ENCODE measurements at places on chromosomes 12 and 14.

DNA sequence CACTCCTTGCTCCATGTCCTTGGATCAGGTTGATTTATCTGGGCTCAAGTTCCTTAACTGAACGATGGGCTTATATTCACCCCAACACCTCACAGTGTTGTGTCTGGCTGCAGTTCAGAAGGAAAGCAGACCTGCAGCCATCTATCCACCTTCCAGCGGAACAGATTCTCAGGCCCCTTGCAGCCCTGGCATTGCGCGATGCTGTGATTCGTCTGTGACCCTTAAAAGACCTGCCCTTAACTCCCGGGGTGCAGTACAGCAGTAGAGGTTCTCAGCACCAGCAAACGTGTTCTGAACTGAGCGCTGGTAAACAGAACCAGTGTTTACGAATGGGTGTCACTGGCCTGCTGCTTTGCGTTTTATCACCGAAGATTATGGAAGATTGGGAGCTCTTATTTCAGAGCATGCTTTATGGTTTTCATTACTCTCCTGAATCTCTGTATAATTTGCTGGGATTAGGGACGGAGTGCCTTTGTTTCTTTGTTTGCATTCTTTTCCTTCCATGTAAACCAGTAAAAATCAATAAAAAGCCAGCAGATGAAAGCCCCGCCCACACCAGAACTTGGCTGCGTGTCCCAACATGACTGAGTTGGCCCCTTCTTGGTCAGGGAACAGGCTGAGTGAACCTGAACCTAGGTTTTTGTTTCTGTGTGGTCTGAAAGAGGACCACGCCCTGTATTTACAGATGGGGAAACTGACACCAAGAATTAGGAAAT is 286.7 kb upstream of the CRY1 start:
- DNase-seq = no peak

- DNase-seq = no peak
Observed at GRCh38 chr12:24356240-24356804, 406.9 kb upstream of the SOX5 start.

- DNase-seq = no peak
Observed at GRCh38 chr12:6165395-6165794, 34.8 kb upstream of the CD9 start.

DNA sequence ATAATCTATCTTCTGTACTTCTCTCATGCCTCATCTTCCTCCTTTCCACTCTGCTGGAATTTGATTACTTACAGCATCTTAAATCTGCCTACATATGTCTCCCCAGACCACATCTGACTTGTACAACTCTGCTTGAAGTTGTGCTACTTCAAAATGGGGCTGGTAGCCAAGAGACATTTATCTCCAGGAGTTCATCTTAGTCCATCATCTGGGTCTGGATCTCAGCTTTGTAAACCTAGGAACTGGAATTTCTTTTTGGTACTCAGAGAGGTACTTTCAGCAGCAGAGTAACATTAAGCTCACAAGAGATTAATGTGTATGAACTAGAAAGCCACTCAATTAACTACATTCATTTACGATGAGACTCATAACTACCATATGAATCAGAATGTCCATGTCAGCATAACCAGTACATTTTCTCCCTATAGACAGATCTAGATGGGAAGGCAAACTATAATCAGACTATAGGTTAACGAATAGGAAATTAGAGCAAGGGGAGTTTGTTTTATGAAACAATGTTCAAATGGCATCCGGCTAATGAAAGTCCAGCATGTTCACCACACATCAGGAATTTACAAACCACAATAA is 178.8 kb downstream of the CEP128 start:
- no peak for DNase-seq

DNA sequence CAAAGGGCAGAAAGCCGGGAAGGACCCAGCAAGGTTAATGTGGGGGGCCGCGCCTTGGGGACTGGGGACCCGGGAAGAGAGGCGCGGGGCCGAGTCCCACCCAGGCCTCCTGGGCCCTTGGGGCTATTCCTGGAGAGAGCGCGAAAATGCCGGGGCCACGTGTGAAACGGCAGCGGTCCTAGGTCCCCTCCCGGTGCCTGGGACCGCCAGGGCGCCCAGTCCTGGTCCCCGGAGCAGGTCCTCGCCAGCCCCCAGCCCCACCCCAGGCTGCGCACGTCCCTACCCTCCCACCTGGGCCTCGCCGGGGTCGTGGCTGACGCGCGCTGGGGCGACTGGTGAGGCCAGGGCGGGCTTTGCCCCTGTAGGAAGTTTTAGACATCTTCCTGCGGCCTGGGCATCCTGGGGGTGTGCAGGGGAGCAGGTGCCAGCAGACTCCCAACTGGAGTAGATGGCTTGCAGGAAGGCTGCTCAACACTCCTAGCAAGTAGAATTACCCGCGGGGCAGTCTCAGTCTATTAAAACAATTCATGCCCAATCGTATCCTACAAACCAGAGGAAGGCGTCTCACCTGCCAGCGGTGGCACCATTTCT is 708 bp downstream of the FAR2 start:
- DNase-seq = peak; percentile 38

GRCh38 chr12:115402443-115403180 is 718.6 kb upstream of the TBX3 start:
- no peak for DNase-seq

GRCh38 chr12:118455327-118455726 is 79.0 kb downstream of the SUDS3 start:
- no peak for DNase-seq

- peak; percentile 70 for DNase-seq
Observed at GRCh38 chr12:30796313-30796780, 41.6 kb upstream of the CAPRIN2 start.

- DNase-seq = no peak
Observed at GRCh38 chr12:72493407-72493806, 221.2 kb downstream of the TRHDE start.
